ENCODE measurements at places on chromosomes 1 and 21.

GRCh38 chr1:225318706-225319575 lies 108.9 kb downstream of the LBR start:
- peak; percentile 61 for DNase-seq

- DNase-seq = no peak
These were observed 28.9 kb upstream of the DEPDC1 start for GRCh38 chr1:68525781-68526180.

GRCh38 chr1:23699280-23700179 lies 7.9 kb downstream of the RPL11 start:
- no peak for DNase-seq

GRCh38 chr1:100806601-100807000 lies 87.1 kb downstream of the VCAM1 start:
- DNase-seq = no peak

- DNase-seq = no peak
These were observed 42.3 kb upstream of the SLC6A9 start for GRCh38 chr1:44073528-44073927.

DNA sequence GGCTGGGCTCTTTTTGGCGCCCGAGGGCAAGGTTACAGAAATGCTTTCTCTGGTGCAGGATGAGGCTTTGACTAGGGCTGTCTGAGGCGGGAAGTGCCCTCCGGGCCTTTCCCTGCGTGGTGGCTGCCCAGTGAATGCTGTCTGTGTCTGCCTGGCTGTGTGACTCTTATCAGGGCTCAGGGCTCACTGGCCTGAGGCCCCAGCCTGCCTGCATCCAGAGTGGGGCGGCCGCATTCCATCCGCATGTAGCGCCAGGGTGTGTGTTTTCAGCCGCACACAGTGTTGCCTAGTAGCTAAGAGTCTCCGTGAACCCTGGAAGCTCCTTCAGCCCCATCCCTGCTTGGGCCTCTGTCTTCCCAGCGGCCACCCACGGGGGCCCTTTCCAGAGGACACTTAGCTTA lies 59.1 kb downstream of the FAAP20 start:
- DNase-seq = no peak

GRCh38 chr1:239711768-239712167 lies 325.4 kb downstream of the CHRM3 start:
- DNase-seq = no peak

- DNase-seq = no peak
These were observed 13.7 kb downstream of the FGR start for GRCh38 chr1:27621051-27621920.

DNA sequence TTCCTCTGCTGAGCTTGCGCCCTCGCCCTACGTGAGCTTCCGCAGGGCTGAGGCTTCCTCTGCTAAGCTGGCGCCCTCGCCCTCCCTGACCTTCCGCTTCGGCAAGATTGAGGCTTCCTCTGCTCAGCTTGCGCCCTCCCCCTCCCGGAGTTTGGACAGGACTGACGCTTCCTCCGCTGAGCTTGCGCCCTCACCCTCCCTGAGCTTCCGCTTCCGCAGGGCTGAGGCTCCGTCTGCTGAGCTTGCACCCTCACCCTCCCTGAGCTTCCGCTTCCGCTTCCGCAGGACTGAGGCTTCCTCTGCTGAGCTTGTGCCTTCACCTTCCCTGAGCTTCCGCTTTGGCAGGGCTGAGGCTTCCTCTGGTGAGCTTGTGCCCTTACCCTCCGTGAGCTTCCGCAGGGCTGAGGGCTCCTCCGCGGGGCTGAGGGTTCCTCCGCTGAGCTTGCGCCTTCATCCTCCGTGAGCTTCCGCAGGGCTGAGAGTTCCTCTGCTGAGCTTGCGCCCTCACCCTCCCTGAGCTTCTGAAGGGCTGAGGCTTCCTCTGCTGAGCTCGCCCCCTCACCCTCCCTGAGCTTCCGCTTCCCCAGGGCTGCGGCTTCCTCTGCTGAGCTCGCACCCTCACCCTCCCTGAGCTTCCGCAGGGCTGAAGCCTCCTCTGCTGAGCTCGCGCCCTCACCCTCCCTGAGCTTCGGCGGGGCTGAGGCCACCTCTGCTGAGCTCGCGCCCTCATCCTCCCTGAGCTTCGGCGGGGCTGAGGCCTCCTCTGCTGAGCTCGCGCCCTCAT lies 753.6 kb upstream of the TPTE start:
- no peak for DNase-seq

- DNase-seq = no peak
These were observed 544.6 kb downstream of the AMY1C start for GRCh38 chr1:104294259-104294658.

DNA sequence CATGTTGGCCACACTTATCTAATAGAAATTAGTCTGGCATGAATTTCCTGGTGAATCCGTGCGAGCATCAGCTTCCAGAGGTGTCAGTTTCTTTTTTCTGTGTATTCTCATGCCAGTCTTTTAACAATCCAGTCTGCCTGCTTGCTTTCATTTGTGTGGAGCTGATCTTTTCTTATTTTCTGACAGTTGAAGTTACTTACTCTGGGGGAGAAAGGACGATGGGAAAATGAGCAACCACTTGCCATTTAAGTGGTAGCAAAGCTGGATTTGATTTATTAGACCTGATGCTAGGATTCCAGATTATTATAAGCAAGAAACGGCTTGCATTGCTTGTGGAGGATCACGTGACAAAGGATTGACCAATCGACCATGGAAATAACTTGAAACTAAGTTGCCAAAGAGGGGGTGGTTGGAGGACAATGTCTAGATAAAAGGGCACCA lies 24.3 kb upstream of the APP start:
- no peak for DNase-seq

DNA sequence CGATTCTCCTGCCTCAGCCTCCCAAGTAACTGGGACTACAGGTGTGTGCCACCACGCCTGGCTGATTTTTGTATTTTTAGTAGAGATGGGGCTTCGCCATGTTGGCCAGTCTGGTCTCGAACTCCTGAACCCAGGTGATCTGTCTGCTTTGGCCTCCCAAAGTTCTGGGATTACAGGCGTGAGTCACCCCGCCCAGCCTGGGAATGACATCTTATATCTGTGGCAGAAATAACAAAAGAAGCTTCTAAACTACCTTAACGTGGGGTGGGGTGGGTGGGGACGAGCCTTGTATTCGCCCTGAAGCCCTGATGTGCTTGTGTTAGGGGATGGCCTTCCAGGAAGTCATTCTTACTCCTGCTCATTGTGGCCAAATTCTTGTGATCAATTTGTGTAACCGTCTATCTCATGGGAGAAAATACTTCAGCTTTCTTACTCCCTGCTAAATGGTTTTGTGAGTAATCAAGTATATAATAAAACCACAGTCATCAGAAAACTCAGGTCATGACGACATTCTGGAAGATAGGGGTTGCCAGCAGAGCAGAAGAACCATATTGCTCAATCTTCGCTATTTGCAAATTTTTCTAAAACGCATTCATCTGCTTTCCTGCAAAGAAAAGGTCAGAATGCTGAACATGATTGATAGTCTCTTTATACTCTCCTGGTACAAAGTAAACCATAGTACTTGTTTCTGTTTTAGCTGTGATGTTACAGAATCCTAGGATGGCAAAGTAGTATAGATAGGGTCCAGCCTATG lies 63.2 kb downstream of the DIRAS3 start:
- DNase-seq = peak; percentile 4

DNA sequence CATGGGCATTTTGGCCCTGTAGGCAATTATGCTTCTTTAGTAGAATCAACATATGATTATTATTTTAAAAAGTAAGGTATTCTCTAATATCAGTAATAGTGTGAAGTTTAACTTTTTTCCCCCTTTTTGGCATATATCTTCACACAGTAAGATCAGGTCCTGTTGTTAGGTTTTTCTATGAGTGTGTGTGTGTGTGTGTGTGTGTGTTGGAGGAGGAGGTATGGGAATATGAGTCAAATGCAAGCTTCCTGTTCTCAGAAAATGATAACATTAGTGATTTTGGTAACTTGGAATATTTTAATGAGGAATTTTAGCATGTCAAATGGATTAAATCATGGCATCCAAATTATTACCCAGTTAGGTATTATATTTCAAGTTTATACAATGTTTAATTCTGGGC lies 65.8 kb upstream of the BCL10 start:
- peak; percentile 4 for DNase-seq

DNA sequence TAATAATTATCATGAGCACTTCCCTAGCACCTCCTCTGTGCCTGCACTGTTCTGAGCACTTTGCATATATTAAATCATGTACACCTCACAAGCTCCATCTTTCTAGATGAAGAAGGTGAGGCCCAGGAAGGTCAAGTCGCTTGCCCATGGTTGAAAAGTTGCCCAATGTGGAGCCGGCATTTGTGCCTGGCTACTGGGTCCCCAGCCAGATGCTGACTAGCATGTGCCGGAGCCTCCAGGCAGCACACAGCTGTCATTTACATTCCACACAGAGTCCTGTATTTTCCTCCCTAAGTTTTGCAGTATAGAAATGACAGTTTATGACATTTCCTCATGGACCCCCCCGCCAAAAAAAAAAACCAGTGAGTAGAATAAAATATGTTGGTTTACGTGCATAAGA lies 94.3 kb downstream of the BCAR3 start:
- DNase-seq = no peak

GRCh38 chr1:51000160-51000559 lies 30.1 kb downstream of the CDKN2C start:
- no peak for DNase-seq

GRCh38 chr1:201750120-201750519 lies 78.8 kb upstream of the IPO9 start:
- no peak for DNase-seq

DNA sequence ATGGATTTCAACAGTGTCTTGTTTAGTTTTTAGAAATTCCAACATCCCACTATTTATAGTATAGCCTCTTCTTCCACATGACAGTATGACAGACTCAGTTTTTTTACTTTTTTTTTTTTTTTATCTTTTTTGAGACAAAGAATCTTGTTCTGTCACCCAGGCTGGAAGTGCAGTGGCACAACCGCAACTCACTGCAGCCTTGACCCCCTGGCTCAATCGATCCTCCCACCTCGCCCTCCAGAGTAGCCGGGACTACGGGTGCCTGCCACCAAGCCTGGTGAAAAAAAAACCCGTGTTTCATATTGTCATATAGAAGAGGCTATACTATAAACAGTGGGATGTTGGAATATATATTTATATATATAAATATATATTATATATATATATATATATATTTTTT lies 1.2 kb upstream of the DR1 start:
- no peak for DNase-seq

GRCh38 chr1:205240118-205240517 lies 12.4 kb downstream of the TMCC2 start:
- no peak for DNase-seq

DNA sequence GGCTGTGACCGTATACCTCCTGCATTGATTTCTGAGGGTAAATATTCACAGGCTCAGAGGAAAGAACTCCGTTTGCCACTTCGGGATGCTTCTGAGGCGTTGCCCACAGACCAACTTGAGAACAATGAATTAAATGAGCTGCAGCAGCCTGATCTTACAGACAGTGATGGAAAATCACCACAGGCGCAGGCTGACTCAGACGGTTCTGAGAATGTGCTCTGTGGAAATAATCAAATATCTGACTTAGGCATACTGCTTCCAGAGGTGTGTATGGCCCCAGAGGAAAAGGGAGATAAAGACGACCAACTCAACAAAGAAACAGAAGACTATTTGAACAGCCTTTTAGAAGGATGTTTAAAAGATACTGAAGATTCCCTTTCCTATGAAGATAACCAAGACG lies 76.7 kb upstream of the SCCPDH start:
- no peak for DNase-seq

DNA sequence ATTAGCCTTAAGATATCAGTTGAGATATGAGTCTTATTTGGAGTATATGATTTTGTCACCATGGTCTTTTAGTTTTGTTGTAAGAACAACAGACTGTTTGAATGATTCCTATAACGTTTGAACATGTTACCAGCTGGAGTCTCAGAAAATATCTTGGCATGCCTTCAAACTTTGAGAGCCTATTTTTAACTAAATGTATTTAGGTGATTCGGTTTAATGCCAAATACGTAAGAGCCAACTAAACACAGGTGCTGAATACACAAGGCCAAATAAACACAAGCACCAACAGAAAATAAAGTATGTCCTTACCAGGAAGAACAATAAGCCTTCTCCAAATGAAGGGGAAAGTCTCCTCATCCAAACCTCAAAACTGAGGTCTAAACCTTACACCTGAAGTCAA lies 48.6 kb downstream of the PRKACB start:
- DNase-seq = no peak

DNA sequence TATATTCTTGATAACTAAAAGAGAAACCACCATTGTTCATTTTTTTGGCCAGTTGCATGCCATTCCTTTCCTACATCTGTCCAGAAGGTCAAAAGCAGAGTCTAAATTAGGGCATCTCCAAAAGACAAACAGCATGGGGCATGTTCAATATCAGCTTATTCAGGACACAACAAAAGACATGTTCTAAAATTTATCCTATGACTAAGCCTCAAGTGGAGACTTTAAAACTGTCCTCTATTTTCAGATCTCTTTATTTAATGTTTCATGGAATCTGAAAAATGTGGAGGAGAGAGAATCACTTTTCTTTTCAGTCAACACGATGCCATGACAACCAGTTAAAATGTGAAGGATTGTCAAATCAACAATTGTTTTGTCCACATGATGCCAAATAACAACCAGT lies 303.4 kb upstream of the PRMT6 start:
- no peak for DNase-seq

GRCh38 chr1:241990040-241990439 lies 8.9 kb downstream of the MAP1LC3C start:
- peak; percentile 15 for DNase-seq

DNA sequence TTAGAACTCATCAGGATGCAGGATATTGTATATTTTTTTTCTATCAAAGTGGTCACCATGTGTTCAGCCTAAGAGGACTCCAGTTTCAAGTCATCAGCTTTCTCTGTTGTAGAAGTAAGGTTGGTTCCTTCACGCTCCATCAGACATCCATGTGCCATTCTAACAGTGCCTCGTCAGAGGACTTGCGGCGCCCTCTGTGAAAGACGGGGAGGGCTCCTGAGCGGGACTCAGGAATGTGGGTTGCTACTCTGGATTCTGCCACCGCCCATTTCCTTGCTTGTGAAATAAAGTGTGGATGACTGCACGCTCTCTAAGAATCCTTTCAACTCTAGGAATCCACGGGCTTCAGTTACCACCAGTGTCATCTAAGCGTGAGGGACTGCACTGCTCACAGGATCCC lies 593.5 kb downstream of the KIF26B start:
- DNase-seq = no peak

GRCh38 chr1:247435030-247435758 lies 19.2 kb downstream of the NLRP3 start:
- peak; percentile 70 for DNase-seq

- DNase-seq = no peak
These were observed 31.7 kb downstream of the ELK4 start for GRCh38 chr1:205600085-205600484.

DNA sequence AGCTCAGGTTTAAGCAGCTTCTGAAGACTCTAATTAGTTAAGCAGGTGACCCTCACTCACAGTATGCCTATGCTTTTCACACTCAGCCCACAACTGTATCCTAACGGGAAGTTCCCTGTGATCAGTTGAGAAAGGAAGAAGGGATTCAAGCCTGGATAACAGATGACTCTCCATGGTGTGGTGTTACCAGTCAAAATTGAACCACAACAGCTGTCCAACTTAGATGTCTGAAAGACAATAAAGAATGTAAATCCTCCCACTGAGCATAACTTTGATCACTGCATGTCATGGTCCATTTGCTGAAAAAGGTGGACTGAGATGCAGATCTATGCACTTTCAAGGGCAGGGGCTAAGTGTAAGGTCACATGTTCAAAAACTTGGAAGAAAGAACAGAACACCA lies 32.3 kb upstream of the DIPK1A start:
- no peak for DNase-seq

GRCh38 chr1:227848430-227848932 lies 33.0 kb downstream of the PRSS38 start:
- DNase-seq = no peak

Measured in suppressor macrophage treated with lipopolysaccharide for 1 hour (primary cell).